Mammary epithelial cell (primary cell): ENCODE measurements at places on chromosomes 1 and 21. TPM values are rescaled to one million over a fixed set of nuclear protein-coding genes. Genes with fewer than 3 reads are reported as not detected.

The FCRLA gene
- polyA plus RNA-seq = 3.5 TPM

GRCh38 chr1:229781453-229781852 is 155.4 kb downstream of the URB2 start:
- no peak for DNase-seq

DNA sequence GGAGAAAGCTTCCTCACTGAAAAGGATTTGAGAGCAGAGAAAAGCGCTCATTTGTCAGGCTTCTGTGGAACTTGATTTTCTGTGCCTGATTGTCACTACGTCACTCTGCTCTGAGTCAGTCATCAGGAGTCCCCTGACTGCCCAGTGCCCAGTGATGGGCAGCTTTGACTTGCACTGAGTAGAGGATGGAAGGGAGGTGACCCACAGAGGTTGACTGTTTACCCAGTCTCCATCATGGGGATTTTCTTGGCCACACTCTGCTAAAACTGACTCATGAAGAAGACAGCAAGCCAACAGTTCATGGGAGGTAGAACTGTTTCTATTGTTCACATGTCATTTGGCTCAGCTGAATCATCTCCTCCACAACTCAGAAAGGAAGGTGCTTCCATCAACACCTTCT is 82.1 kb upstream of the DUSP10 start:
- DNase-seq = peak; percentile 91

DNA sequence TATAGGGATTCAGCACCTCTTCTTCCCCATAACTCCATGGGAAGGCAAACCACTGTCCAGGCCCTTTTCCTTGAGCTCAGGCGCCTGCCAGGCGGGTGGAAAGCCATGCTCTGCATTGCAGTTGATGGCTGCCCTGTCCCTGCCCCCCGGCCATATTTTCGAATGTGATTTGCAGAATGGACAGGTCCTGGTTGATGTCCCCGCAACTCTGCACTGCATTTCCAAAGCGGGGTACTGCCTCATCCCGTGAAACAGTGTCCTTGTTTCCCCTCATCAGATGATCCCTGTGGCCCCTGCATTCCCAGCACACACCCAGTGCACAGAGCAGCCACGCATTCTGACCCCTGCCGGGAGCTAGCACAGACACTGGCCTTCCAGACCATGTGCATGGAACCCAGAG is 33.7 kb upstream of the SCMH1 start:
- DNase-seq = no peak

The CSMD2 gene
- under 0.01 TPM for polyA plus RNA-seq

DNA sequence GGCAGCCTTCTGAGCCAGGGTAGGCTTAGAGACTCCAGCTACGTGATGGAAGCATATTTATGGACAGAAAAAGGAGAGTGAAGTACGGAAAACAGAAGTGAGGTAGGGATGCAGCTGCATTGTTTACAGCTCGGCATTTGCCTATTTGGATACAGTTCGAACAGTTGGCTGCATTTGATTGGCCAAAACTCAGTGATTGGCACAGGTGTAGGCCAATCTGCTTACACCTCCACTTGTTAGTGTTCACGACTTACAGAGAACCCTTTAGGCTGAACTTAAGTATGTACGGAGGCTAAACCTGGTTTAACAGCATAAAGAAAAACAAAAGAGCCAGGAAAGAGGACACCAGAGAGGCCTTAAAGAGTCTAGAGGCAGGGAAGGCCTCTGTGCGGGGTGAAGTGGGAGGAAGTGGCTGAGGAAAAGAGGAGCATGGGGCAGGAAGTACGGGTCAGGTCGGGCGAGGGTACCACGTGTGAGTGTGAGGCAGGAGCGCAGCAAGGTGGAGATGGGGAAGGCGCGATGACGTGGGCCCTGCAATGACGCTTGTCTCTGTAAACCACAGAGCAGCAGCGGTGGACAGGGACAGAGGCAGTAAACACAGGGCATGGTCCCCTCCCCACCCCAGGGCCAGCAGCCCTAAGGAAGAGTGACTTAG is 32.0 kb downstream of the RSPH1 start:
- peak; percentile 53 for DNase-seq

DNA sequence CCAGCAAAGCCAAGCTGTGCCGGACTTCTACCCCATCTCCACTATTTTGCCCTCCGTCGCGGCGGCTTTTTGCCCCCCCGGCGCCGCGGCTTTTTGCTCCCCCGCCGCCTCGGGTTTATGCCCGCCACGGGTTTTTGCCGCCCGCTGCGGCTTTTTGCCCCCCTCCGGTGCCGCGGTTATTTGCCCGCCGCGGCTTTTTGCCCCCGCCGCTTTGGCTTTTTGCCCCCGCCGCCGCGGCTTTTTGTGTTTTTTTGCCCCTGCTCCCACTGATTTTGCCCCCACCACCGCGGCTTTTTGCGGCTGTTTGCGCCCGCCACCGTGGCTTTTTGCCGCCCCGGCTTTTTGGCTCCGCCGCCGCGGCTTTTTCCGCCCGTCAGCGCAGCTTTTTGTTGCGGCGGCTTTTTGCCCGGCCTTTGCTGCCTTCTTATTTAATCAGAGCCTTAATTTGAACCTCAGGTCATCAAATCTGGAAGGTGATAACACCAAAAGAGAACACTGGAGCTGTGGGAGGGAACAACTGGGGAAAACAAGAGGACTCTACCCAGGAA is 106.0 kb downstream of the TPTE start:
- no peak for DNase-seq

- DNase-seq = peak; percentile 68
Observed at GRCh38 chr1:42006836-42007235, 88.1 kb upstream of the HIVEP3 start.

DNA sequence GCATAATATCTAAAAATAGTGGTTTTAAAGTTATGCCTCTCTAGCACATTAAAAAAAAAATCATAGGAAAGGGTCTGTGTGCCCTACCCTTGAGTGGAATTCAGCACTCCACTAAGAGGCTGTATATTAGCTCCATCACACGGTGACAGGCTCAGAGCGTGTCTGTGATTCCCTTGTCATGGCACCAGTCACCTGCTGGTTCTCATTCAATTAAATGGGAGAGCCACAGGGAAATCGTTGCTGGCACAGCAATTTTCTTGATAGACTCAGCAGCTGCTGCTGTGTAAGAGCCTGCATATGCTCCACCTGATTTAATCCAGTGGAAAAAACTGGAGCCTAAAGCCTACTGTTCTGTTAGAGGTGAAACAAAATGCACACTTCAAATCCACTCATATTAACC is 9.5 kb downstream of the ATP6V1G3 start:
- no peak for DNase-seq

DNA sequence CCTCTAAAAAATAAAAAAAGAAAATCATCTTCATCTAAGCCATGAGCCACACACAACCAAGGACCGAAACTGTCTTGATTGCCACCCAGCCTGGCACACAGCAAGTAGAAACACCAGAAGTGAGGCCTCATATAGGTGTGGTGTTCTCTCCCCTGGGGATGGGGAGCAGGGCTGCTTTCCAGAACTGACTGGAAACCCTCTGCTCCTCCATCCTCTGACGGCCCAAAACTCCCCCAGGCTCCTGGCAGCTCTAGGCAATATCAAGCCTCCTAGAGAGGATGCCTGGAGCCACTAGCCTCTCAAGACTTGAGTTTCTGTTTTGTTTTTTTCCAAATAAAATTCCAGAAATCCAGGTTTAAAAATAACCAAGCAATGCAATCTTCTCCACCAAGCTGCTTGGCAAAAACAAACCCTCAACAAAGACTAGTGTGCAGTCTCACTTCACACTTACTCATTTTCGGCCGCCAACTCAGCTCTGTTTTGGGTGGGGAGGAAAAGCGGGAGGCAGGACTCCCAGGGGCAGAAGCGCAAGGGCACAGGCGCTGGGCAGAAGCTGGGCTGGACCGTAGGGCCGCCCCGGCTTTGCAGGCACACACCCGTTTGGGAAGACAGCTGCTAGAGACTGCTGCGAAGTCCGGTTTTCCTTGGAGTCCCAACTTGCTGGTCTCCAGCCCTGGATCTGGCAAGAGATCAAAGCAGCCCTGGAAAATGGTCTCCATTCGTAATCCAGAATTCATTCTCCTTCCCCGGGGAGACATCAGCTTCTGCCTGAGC is 78.2 kb upstream of the CAPZB start:
- DNase-seq = peak; percentile 29

- DNase-seq = no peak
Observed at GRCh38 chr1:228751360-228752098, 16.2 kb downstream of the RHOU start.

DNA sequence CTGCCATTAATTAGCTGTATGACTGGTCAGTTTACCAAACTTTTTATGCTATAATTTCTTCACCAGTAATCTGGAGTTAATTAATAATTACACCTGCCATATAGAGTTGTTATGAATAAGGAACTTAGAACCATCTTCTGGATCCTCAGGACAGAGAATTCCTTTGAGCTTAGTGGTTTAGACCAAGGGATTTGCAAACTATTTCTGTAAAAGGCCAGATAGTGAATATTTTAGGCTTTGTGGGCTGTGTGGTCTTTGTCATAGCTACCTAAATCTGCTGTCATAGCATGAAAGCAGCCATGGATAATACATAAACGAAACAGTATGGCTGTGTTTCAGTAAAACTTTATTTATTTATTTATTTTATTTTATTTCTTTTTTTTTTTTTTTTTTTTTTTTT is 9.0 kb downstream of the TIMM17A start:
- no peak for DNase-seq
